Uterine smooth muscle cell (primary cell): ENCODE measurements at places on chromosomes 2 and 18. TPM values are rescaled to one million over a fixed set of nuclear protein-coding genes. Genes with fewer than 3 reads are reported as not detected.

CCBE1 gene
- 13.8 and 21.2 TPM in 2 replicates for total RNA-seq

ARHGEF33 gene
- total RNA-seq = 0.22 and 1.5 TPM in 2 replicates

LRP1B gene
- 0.11 and 0.50 TPM in 2 replicates for total RNA-seq

RGPD4 gene
- not detected in 2 replicates for total RNA-seq

TANK gene
- 57.5 and 70.2 TPM in 2 replicates for total RNA-seq

EIF2B4 gene
- total RNA-seq = 26.9 and 34.5 TPM in 2 replicates

TLX2 gene
- not detected in 2 replicates for total RNA-seq

HYCC2 gene
- total RNA-seq = 9.4 and 11.7 TPM in 2 replicates

MC4R gene
- not detected in 2 replicates for total RNA-seq

FN1 gene
- total RNA-seq = 2,380 and 5,716 TPM in 2 replicates

CDKL4 gene
- 0.75 and 0.77 TPM in 2 replicates for total RNA-seq

MCEE gene
- total RNA-seq = 15.2 and 20.6 TPM in 2 replicates

SLC66A3 gene
- 23.5 and 37.4 TPM in 2 replicates for total RNA-seq

RAD51AP2 gene
- total RNA-seq = 0.11 TPM in 1 of 2 replicates, not detected in the other

RNU2-63P gene
- total RNA-seq = 23.4 TPM in 1 of 2 replicates, not detected in the other

SERPINB13 gene
- not detected in 2 replicates for total RNA-seq

KIDINS220 gene
- total RNA-seq = 115 and 126 TPM in 2 replicates

ERMN gene
- not detected in 2 replicates for total RNA-seq

MGAT4A gene
- total RNA-seq = 0.11 and 0.87 TPM in 2 replicates

TXNDC2 gene
- total RNA-seq = 0.12 and 0.22 TPM in 2 replicates

BMP10 gene
- not detected in 2 replicates for total RNA-seq

GPR35 gene
- 0.55 and 0.87 TPM in 2 replicates for total RNA-seq

CHRNG gene
- total RNA-seq = not detected in 2 replicates
